Natural killer cell (primary cell): ENCODE measurements at places on chromosomes 12 and 14. TPM values are rescaled to one million over a fixed set of nuclear protein-coding genes. Genes with fewer than 3 reads are reported as not detected.

The PTGDR gene
- total RNA-seq = 112 TPM

The BICDL1 gene
- 34.3 TPM for total RNA-seq

The KRT75 gene
- not detected for total RNA-seq

The BDKRB2 gene
- not detected for total RNA-seq

The PTPRO gene
- 0.53 TPM for total RNA-seq

The NGB gene
- total RNA-seq = not detected

The PRICKLE1 gene
- 0.34 TPM for total RNA-seq

The TMEM63C gene
- total RNA-seq = 2.1 TPM

The FBXO34 gene
- total RNA-seq = 34.7 TPM

The TMTC2 gene
- 2.3 TPM for total RNA-seq

The NKX2-1 gene
- total RNA-seq = not detected
